ENCODE measurements at places on chromosomes 5 and 9. TPM values are rescaled to one million over a fixed set of nuclear protein-coding genes. Genes with fewer than 3 reads are reported as not detected.

Gene NMUR2
- not detected for total RNA-seq

Gene GLRA1
- total RNA-seq, result not detected

Gene TEK
- total RNA-seq, result 0.72 TPM

Gene KIF20A
- 22.7 TPM for total RNA-seq

Gene IL7R
- 19.1 TPM for total RNA-seq

Gene TAF1L
- not detected for total RNA-seq

Gene RANBP17
- 2.8 TPM for total RNA-seq

DNA sequence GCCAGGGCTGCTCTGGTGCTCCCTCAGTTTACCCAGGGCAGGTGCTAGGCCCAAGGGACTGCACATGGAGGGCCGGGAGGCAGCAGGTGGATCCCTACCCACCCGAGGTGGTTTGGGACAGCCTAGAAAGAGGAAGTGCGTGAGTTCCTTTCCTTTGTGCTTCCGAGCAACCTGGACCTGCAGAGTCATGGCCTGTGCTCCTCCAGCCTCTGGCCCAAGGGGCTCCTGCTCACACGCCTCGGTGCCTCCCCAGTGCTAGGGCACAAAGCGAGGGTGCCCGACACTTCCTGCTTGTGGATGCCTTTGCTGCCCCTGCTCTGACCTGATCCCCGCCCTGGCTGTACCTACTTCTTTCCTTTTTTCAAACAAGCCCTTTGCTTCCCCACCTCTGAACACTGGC, 79.3 kb downstream of the RXRA start:
- peaks cover 85% of the 10 kb centered on the region for H3K4me1 ChIP-seq
- H3K36me3 ChIP-seq, result peaks cover 8% of the 10 kb centered on the region
- H3K27me3 ChIP-seq, result no peaks in the 10 kb centered on the region
- peak overlapping the region; percentile 86 for H3K27ac ChIP-seq
- no peak for DNase-seq

- H3K4me1 ChIP-seq, result no peaks in the 10 kb centered on the region
- no peaks in the 10 kb centered on the region for H3K36me3 ChIP-seq
- DNase-seq, result no peak
These were observed 483.2 kb upstream of the C9orf72 start for GRCh38 chr9:28056466-28056865.

DNA sequence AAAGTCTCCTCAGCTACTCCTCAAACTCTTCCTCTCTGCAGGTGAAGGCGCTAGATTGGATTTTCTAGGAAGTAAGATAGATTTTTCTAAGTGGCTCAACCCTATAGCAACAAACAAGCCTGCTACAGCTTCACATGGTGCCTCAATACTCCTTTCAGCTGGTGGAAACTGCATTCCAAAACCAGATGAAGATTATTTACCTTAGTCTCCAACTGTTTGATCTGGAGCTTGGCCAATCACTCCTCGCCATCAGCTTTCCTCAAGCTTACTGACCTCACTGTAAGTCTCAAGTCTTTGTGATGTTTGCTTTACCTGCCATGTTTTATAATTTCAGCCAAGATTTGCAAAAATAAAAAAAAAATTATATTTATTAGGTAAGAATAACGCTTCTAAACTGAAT, 622.4 kb downstream of the CHSY3 start:
- H3K4me3 ChIP-seq, result no peak overlapping the region
- no peaks in the 10 kb centered on the region for H3K4me1 ChIP-seq
- H3K36me3 ChIP-seq, result no peaks in the 10 kb centered on the region
- no peak for DNase-seq
- no peak overlapping the region for H3K27ac ChIP-seq

- H3K4me3 ChIP-seq, result no peak overlapping the region
- no peaks in the 10 kb centered on the region for H3K4me1 ChIP-seq
- H3K36me3 ChIP-seq, result peaks cover 4% of the 10 kb centered on the region
These were observed 2.1 kb downstream of the PCDHGA7 start for GRCh38 chr5:141384471-141385267.

DNA sequence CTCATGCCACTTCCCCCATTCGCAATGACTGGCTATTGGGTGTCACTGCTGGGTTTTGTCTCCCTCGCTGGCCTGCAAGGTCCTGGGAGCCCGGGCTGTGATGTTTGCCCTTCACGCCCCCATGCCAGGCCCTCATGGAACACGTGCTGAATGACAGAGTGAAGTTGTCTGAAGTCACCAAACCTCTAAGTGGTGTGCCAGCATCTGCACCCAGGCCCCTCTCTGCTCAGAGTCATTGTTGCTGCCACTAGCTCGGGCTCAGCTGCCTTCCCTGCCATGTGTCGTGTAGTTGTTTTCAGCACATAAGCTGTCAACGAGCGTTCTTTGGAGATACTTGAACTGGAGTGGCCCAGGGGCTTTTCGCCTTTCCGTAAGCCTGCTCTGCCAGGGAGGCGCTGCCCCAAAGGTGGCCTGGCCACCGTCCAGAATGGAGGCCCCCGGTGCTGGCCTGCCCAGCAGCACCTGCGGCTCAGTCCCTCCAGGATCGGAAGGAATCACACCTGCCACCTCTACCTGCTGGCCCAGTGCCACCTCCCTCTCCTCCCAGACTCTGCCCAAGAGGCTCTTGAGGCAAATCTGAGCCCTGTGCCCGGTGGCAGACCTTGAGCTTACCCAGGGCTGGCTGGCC, 250.1 kb downstream of the PBX3 start:
- no peak overlapping the region for H3K4me3 ChIP-seq
- no peak for DNase-seq
- H3K36me3 ChIP-seq, result no peaks in the 10 kb centered on the region
- no peaks in the 10 kb centered on the region for H3K4me1 ChIP-seq

DNA sequence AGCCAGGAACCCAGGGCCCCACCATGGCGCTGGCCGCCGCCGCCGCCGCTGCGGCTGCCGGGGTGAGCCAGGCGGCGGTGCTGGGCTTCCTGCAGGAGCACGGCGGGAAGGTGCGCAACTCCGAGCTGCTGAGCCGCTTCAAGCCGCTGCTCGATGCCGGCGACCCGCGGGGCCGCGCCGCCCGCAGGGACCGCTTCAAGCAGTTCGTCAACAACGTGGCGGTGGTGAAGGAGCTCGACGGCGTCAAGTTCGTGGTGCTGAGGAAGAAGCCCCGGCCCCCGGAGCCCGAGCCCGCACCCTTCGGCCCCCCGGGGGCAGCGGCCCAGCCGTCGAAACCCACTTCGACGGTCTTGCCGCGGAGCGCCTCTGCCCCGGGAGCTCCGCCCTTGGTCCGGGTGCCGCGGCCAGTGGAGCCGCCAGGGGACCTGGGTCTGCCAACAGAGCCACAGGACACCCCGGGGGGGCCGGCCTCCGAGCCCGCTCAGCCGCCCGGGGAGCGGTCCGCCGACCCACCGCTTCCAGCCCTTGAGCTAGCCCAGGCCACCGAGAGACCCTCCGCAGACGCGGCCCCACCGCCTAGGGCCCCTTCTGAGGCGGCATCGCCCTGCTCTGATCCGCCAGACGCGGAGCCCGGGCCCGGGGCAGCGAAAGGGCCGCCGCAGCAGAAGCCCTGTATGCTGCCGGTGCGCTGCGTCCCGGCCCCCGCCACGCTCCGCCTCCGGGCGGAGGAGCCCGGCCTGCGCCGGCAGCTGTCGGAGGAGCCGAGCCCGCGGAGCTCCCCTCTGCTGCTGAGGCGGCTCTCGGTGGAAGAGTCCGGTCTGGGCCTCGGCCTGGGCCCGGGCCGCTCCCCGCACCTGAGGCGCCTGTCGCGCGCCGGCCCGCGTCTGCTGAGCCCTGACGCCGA, 749 bp downstream of the SOWAHA start:
- H3K27me3 ChIP-seq, result peaks cover 6% of the 10 kb centered on the region
- no peaks in the 10 kb centered on the region for H3K36me3 ChIP-seq
- H3K4me3 ChIP-seq, result peak overlapping the region; percentile 54
- DNase-seq, result no peak
- H3K4me1 ChIP-seq, result peaks cover 18% of the 10 kb centered on the region

DNA sequence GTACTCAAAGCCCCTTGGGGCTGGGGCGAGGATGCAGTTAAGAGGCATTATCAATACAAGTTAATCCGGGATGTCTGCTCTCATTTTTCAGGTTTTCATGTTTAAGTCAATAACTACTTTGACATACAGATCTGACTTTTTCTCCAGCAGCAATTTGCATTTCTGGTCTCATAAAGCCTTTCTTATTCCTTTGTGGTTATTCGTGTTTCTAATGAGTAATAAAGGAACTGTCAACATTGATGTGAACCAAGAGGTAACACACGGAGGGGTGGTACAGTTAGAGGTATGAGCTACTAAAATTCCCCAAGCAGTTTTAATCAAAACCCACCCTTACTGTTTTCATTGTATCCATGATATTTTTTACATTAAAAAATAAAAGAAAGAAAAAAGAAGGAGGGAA, 138.0 kb upstream of the NFIB start:
- no peaks in the 10 kb centered on the region for H3K4me1 ChIP-seq
- H3K27me3 ChIP-seq, result no peaks in the 10 kb centered on the region
- no peak overlapping the region for H3K4me3 ChIP-seq
- no peaks in the 10 kb centered on the region for H3K36me3 ChIP-seq
- H3K27ac ChIP-seq, result no peak overlapping the region

GRCh38 chr5:100760688-100761087, 142.4 kb downstream of the ST8SIA4 start:
- H3K27me3 ChIP-seq, result no peaks in the 10 kb centered on the region
- H3K36me3 ChIP-seq, result no peaks in the 10 kb centered on the region
- no peaks in the 10 kb centered on the region for H3K4me1 ChIP-seq
- DNase-seq, result no peak
- no peak overlapping the region for H3K4me3 ChIP-seq

DNA sequence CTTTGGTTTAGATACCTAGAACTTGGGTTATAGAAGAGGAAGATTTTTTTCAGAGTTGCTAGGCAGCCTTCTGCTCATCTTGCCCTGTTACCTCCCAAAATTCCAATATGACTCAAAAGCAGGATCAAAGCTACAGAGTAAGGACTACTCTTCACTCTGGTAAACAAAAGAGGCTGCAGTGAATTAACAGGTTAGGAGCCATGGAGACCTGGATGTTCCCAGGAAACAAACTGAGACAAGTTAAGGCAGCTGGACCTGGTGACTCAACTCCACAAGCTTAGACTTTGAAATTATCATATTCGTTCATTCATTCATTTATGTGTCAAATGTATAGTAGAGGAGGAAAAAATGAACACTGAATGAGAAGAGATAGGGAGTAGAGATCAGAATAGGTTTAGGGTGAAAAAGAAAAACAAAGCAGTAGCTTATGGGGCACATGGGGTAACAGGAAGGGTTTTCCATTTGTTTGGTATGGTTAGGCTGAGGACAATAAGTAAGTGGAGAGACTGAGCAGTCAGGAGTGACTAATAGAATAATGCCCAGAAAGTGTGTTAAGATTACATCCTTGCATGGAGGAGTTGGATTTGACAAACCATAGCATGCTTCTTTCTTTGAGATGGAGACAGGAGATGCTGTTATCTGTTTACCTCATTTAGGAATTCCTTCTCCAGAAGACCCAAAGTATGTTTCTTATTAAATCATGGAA, 464.0 kb upstream of the ZNF608 start:
- DNase-seq, result no peak
- H3K27ac ChIP-seq, result no peak overlapping the region
- H3K36me3 ChIP-seq, result no peaks in the 10 kb centered on the region
- no peaks in the 10 kb centered on the region for H3K4me1 ChIP-seq
- H3K27me3 ChIP-seq, result no peaks in the 10 kb centered on the region

DNA sequence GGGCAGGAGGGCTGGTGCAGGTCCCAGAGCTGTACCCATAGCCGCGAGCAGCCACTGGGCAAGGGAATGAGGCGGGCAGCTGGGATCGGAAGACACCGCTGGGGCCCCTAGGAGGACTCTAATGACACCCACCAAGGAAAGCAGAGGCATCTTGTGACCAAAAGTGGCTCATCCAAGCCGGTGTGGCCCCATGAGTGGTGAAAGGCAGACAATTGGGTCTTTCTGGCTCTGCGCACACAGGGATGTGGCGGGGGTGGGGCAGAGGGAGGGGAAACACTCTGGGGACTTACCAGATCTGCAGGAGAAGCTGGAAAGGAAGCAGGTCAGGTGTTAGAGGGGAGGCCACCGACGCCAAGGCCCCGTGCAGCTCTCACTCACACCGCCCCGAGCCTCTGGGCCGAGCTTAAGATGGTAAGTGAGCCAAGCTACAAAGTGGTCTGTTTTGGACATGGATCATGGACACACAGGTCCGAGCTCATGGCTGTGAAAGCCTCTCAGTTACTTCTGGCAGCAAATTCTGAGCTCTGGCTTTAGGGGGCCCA, 42.3 kb upstream of the SARDH start:
- peaks cover 6% of the 10 kb centered on the region for H3K4me1 ChIP-seq
- no peak for DNase-seq
- H3K36me3 ChIP-seq, result peaks cover 9% of the 10 kb centered on the region
- H3K27me3 ChIP-seq, result no peaks in the 10 kb centered on the region

DNA sequence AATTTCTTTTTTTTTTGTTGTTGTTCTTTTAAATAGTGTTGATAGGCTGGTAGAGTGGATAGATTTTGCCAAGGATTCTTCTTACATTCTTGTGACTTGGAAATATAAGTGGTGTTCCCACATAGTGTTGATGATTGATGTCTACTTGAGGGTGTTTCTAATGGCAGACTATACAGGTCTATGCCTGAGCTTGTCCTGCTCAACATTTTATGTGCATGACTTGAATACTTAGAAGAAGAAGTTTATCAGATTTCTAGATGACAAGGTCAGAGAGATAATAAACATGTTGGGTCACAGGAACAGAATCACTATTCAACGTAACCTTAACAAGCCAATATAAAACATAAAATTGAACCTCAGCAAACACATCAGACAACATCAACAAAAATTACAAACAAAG, 24.2 kb downstream of the XRCC4 start:
- no peak overlapping the region for H3K4me3 ChIP-seq
- no peaks in the 10 kb centered on the region for H3K4me1 ChIP-seq
- no peak overlapping the region for H3K27ac ChIP-seq
- H3K36me3 ChIP-seq, result no peaks in the 10 kb centered on the region
- no peaks in the 10 kb centered on the region for H3K27me3 ChIP-seq

DNA sequence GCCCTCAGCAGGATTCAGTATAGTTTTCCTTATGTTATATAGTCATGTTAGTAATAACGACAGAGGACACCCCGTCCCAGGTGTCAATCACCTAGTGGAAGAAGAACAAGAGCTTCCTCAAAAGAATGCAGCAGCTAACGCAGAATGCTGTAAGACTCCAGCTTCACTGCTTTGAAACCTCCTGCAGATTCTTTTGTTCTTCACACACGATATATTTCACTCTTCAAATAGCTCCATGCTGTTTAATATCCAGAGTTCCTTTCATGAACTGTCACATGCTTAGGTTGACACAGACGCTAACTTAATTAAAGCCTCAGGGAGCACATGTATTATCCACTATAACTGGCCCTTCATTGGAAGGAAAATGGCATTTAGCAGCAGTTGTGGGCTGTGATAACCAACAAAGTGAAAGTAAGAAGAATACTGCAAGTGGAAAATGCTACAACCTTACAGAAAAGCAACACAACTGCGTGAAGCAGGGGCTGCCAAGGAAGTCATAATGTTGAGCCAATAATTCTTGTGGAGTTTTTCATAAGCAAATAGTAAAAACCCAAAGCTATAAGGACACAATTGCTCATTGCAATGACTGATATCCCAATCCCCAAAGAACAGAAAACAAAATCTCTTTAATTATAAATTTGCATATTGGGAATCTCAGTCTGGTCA, 387.5 kb downstream of the PLK2 start:
- H3K4me1 ChIP-seq, result no peaks in the 10 kb centered on the region
- H3K36me3 ChIP-seq, result no peaks in the 10 kb centered on the region
- H3K27me3 ChIP-seq, result no peaks in the 10 kb centered on the region
- no peak overlapping the region for H3K27ac ChIP-seq
